KBM-7 (cell line): ENCODE measurements at places on chromosomes 2 and 18.

DNA sequence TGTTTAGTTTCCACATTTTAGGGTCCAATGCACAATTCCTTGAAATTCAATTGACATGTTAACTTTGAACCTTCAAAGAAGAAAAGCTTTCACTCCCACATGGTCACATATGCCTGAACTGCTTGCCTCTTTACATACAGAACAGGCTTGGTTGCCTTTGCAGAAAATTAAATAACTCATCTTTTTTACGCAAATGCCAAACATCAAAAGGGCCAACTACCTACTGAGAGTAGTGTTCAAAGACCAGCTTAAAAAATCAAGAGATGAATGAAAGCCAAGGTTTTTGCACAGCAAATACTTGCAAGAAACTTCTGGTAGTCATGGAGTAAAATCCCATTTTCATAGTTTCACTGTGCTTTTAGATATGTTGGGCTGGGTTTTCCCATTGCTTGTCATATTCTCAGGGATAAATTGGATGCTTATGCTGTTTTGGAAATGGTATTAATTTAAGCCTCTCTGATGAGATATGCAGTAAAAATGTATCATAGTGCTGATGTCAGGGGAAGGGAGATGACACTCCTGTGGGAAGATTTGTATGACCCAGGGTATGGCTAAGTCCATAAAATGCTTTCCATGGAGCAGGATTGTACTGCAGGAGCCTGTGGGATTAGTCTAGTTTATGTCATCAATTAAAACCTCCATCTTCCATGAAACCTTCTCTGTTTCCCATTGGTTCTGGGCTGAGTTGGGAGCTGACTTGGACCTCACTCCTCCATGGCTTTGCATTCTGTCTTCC is 60.6 kb upstream of the DARS1 start:
- DNase-seq, result no peak

DNA sequence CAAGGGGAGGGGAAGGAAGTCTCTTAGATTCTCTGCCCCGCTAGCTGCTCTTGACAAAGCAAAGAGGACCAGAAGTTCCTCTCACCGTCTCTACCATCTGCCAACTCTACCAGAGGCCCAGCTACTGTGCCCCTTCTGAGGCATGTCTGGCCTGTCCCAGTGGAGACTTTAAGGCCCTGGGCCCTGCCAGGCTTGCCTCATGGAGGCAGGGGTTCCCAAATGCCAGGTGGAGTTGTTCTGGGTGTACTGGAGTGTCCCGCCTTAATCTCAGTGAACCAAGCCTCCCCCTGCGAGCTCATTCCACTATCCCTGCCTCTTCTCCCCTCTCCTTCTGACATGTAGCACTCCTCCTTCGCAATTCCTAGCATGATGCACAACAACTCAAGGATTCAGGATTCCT is 2.2 kb downstream of the HOXD12 start:
- no peak for DNase-seq

DNA sequence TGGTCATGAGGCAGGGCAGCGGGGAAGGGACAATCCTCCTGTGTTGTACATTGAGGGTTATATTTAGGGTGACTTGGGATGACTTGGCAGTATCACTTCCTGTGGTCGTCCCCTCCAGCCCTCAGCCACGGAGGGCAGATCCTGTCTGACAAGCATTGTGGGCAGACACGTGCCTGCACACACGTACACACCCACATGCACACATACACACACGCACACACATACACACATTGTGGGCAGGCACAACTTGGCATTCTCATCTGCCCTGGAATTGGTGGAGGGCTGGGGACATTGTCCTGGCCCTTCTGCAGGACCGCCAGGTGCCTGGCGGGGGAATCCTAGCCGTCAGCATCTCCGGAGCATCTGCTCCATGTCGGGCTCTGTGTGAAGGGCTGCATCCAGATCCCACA is 47.6 kb downstream of the ODC1 start:
- peak; percentile 63 for DNase-seq

DNA sequence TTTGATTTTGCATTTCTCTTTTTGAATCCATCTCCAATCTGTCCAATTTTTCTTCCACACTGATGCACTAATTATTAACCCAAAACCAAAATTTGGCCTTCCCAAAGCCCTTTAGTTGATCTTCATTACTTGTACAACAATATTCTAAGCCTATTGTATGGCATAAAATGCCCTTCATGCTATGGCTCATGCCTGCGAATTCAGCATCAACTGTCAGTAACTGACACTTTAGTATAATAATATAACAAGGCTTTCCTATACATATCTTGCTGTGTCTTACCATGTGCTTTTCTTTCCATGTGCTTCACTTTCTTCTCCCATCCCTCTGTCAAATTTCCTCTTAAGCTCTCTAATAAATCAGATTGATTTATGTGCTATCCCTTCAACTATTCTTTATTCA is 154.0 kb upstream of the TFPI start:
- no peak for DNase-seq

DNA sequence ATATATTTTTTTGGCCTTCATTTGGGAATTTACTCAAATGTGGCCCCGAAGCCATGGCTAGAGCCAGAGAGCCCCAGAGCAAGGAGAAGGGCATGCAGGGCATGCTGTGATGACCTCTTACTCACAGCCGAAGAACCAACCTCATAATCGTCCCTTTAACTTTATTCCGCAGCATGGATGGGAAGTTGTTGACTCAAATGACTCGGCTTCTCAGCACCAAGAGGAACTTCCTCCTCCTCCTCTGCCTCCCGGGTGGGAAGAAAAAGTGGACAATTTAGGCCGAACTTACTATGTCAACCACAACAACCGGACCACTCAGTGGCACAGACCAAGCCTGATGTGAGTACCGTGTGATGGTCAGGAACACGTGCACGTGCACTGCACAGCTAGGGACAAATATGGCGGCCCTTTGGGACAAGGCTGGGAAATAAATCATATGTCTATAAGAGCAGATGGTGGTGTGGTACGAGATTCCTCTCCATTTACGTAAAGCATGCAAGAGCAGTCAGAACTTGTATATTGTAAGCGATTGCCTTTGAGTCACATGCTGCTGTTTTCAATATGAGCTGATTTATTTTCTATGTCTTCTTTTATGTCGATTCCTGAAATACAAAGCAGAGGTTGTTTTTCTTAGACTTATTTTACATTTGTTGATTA is 280.9 kb downstream of the NEDD4L start:
- DNase-seq, result no peak

GRCh38 chr2:199988151-199988550 is 32.8 kb downstream of the MAIP1 start:
- DNase-seq, result peak; percentile 60

- no peak for DNase-seq
These were observed 106.9 kb downstream of the HDAC4 start for GRCh38 chr2:239293775-239294430.

- no peak for DNase-seq
These were observed 342.9 kb downstream of the PARD3B start for GRCh38 chr2:204888222-204888621.

DNA sequence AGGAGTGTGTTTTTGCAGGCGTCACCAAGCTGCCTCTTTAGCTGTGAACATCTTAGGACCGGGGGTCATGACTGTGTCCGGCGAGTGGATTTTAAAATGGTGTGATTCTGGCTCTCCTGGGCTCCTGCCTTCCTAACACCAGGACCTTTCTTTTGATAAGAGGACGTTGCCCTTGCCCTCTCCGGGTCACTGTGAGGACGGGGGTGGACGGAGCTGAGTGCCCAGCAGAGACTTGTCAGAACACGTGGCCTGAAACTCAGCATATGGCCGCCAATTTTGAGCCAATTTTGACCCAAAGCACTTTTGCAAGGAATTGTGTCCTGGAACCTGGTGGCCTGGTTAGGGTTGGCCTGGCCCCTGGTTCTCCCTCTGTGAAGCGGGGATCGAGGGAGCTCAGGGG is 40.2 kb downstream of the RTP5 start:
- DNase-seq, result no peak

- DNase-seq, result no peak
These were observed 118.1 kb downstream of the FHOD3 start for GRCh38 chr18:36415625-36416024.

DNA sequence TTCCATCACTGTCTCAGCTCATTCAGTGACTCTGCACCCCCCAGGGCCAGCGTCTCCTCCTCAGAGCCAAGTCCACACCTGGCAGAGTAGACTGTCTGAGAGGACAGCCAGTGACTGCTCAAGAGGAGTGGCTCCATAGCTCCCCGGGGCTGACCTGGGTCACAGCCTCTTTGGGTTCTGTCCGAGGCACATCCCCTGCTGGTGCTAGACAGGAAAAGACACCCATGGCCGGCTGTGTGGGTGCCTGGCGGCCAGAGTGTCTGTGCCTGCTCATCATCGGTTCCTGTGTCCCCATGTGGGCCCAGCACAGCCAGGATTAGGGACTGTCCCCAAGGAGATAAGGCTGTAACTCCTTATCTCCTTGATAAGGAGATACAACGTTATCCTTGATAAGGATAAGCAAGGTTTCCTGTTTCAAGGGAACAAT is 3.5 kb upstream of the CROCC2 start:
- no peak for DNase-seq

DNA sequence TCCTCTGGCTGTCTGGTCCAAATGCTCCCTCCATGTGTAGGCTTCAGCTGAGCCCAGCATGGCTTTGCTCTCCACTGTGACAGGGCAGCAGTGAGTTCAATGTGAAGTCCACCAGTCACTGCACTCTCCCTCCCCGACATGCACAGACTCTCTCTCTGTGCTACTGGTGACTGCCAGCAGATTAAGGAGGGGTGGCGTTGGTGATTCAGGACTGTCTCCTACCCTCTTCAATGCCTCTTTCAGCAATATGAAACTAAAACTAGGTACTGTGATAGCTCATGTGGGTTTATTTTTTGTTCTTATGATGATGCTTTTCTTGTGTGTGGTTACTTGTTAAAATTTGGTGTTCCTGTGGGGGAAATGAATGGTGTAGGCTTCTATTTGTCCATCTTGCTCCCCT is 201.0 kb upstream of the RBMS1 start:
- no peak for DNase-seq

- DNase-seq, result peak; percentile 86
These were observed 216.0 kb downstream of the TGIF1 start for GRCh38 chr18:3665780-3666525.

GRCh38 chr2:46010925-46011490 is 286.2 kb upstream of the EPAS1 start:
- peak; percentile 46 for DNase-seq

DNA sequence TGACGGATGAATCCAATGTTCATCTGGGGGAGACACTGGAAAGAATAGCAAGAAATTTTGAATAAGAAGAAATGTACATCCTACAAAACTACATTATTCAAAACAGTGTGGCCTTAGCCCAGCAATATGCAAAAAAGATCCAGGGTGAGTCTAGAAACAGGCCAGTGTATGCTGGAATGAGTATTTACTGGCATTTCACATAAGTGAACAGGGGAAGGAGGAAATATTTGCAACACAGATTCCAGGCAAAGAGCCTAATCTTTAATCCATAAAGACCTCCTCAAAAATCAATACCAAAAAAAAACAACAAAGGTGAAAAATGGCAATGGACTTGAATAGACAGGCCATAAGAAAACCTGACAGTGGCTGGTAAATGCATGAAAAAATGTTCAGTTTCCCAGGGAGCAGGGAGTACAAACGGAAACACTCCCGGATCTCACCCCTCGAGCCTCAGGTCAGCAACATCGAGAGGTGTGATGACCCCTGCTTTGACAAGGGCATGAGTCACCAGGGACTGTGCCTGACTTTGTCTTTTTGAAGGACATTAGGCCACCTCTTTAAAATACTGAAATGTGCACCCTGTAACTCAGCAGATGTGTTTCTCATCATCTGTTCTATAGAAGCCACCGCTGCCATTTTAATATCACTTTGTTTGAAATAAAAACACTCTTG is 12.7 kb upstream of the GPC1 start:
- DNase-seq, result no peak

GRCh38 chr2:222445227-222445626 is 20.9 kb downstream of the SGPP2 start:
- no peak for DNase-seq
